ENCODE measurements at places on chromosomes 2 and 18.

DNA sequence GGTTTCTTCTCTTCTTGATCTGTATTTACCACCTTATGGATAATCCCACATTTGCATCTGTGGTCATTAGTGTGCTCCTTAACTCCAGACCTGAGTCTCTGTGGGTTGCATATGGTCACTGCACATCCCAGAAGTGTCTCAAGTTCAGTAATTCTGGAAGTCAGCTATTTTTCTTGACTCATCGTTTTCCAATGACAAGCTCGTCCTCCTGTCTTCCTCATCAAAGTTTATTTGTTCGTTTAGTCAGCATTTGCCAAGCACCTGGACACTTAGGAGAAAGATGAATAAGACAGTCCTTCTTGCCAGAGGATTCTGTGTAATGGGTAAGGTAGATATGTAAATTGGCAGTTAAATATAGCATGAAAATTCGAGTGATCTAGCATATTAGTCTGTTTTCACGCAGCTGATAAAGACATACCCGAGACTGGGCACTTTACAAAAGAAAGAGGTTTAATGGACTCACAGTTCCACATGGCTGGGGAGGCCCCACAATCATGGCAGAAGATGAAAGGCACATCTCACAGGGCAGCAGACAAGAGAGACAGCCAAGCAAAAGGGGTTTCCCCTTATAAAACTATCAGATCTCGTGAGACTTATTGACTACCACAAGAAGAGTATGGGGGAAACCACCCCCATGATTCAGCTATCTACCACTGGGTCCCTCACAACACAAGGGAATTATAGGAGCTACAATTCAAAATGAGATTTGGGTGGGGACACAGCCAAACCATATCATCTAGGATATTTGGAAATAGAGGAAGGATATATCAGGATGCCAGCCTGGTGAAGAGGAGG is 19.4 kb downstream of the FASTKD2 start:
- no peak for DNase-seq

GRCh38 chr18:68915061-68915460 is 117.2 kb downstream of the CCDC102B start:
- no peak for DNase-seq

GRCh38 chr2:61114147-61114546 is 47.8 kb upstream of the C2orf74 start:
- DNase-seq = no peak

- DNase-seq = no peak
Observed at GRCh38 chr2:47843407-47843806, 60.5 kb downstream of the MSH6 start.

- no peak for DNase-seq
Observed at GRCh38 chr18:63994783-63995399, 25.0 kb downstream of the SERPINB8 start.

DNA sequence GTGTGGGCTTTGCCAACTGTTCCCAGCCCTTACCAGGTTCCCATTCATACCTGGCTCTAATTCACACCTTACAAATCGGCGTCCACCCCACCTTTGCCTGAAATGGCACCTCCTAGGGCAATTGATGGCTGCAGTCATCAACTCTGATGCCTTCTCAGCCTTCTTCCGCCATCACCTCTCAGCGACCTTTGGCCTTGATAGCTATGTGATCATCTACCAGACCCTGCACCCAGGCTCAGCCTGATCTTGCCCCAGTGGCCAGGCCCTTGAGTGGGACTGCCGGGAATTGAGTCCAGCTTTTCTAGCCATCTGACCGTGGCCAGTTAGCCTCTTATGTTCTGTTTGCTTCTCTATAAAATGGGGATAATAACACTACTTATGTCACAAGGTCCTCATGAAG is 32.5 kb downstream of the PSD4 start:
- no peak for DNase-seq

DNA sequence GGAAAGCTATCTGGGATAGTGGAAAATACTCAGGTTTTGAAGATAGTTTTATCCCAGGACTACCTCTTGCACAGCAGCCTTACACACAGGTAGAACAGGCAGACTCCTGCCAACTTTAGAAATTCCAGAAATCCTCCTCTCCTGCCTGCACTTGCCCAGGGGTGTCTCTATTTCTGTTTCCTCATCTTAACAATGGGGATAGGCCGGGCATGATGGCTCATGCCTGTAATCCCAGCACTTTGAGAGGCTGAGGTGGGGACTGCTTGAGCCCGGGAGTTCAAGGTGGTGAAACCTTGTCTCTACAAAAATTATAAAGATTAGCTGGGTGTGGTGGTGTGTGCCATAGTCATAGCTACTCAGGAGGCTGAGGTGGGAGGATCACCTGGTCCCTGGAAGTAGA is 117.0 kb upstream of the ARL5A start:
- no peak for DNase-seq

- DNase-seq = no peak
Observed at GRCh38 chr2:170848587-170848986, 31.9 kb downstream of the GAD1 start.

DNA sequence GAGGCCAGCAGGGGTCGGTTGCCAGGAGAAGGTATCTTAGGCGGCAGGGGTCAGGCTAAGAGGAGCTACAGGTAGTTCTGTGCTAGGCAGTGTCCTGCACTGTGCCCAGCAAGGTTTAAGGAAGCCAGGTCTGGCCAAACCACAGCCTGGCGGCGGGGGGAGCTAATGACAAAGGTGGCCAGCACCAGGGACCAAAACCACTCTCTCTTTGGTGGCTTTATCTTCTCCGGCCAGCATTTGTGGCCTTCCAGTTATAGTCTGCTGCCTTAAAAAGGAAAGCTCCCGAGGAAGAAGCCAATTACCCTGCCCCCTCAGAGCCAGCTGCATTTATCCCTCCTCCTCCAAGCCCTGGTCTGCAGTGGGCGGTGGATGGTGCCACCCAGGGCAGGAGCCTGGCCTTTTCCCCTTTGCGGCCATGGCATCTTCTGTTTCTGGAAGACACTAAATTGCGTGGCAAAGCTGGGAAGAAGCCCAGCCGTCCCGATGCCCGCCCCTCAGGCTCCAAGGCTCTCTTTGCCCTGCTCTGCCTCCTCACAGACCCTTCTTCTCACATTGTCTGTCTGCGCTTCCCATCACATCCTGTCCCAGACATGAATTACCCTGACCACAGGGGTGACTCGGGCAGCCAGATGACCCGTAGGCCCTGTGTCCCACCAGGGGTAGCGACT is 94.6 kb downstream of the EN1 start:
- no peak for DNase-seq

DNA sequence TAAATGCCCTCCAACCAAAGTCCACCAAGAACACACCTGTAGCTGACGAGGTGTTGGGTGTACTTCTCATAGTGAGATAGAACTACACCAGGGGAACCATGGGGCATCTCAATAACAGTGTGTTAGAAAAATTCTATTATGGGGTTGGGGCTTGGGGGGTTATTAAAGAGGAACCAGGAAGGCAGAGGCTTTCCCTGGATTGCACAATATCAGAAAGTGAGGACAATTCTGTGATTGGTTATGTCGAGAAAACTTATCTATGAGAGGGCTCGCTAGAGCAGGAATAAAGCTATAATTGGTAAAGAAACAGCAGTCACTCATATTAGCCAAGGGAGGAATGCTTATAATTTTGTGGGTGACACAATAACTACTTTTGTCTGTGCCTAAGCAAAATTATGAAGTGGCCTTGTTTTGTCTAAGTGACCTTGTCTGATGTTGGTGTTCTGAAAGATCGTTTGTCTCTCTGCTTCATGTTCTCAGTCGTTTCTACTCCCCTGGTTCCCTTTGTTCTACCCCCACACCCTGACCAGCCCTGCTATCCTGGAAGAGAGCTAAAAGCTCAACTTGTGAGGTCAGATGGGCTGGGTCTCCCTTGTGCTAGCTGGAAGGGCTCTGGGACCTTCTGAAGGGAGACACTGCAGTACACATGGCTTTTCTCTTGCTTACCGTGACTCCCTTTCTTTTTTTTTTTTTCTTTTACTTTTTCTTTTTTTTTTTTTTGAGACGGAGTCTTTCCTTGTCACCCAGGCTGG is 21.6 kb upstream of the INO80C start:
- DNase-seq = no peak

DNA sequence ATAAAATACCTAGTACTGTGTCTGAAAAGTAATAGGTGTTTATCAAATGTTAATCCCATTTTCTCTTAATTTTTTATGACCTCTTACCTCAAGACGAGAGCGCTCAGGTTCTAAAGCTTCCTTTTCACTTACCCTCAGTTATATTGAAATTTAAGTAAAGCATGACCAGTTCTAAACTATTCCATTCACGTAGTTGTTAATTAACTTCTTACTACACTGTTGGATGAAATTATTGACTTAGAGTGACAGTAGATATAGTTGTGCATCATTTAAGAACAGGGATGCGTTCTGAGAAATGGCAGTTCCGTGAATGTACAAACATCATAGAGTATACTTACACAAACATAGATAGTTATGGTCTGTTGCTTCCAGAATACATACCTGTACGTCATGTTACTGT is 20.1 kb upstream of the HTR2B start:
- no peak for DNase-seq

DNA sequence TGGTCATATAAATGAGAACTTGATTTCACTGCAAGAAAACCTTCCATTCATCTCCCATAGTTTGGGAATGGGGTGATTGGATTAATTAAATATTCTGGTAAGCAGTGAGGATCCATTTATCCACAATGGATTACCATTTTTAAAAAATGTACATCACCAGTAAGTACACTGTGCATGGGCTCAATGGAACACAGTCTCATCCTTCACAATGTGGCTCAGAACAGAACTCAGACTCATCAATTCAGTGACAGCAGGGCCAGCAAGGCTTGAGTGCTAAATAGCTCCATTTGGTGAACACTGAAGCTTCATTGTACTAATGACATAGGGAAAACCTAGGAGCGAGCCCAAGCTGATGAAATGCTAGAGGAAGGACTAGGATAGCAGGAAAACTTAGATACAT is 223.8 kb downstream of the CMPK2 start:
- no peak for DNase-seq

GRCh38 chr18:42255908-42256765 is 301.1 kb downstream of the PIK3C3 start:
- no peak for DNase-seq

GRCh38 chr2:181362561-181362960 is 94.6 kb upstream of the ITGA4 start:
- no peak for DNase-seq

GRCh38 chr2:26534098-26534864 is 56.4 kb upstream of the OTOF start:
- DNase-seq = no peak

- no peak for DNase-seq
Observed at GRCh38 chr2:33278245-33278943, 198.1 kb upstream of the RASGRP3 start.

- DNase-seq = no peak
Observed at GRCh38 chr18:60311676-60312360, 60.8 kb downstream of the MC4R start.

- no peak for DNase-seq
Observed at GRCh38 chr2:233470011-233470687, 96.4 kb downstream of the USP40 start.

DNA sequence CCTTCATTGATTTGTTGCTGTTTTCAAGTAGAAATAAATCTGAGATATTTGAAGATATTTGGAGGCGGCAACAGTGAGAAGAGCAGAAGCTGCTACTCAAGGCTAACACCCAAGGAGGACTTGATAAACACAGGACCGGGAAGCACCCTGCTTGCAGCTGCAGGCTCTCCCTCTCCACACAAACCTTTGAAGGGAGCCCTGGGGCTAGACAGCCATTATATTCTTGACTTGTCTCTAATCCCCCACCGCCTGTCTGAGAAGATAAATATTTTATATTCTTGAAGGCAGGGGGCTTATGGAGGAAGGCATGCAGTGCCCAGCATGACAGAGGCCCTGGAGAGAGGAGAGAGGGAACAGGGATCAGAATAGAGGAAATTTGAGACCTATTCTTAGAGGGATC is 50.9 kb upstream of the SMAD2 start:
- DNase-seq = no peak

DNA sequence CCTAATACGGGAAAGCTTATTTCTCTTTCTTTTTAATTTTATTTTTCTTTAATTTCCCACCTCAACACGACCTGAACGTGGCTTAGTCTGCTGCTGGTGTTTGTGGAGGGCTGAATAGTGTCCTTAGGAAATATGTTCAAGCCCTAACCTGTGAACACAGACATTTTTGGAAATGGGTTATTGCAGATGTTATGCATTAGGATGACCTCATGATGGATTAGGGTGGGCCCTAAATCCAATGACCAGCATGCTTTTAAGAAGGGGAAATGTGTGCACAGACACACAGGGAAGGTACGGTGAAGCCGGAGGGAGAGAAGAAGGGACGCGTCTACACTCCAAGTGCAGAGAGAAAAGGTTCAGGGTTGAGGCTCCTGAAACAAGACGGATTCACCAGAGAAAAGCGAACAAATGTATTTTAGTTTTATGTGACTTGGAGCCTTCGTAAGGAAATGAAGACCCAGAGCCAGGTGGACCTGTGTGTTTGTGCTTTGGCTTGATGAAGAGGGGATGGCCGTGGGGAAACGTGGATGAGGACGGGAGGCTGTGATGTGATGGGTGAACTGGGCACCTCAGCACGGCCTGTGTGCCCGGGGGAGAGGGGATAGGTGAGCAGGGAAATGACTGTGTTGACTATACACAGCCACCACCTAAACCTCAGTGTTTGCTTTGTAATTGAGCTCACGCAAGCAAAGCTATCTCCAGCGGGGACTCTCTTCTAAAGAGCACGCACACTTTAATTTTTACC is 37.5 kb downstream of the RTP5 start:
- DNase-seq = no peak

GRCh38 chr18:76679259-76679658 is 143.1 kb upstream of the ZNF236 start:
- DNase-seq = no peak

- no peak for DNase-seq
Observed at GRCh38 chr2:204228169-204228886, 291.8 kb downstream of the ICOS start.

Data from activated T-helper 2 cell treated with anti-CD3 and anti-CD28 coated beads, Interferon-gamma antibody, Interleukin-2, Interleukin-4, amounts not matched to agents 10 μg/mL and 5 μg/mL and 100 μg/mL, durations not matched to agents 14 hours and 24 hours and 36 hours (primary cell).